ENCODE measurements at places on chromosomes 5 and 9.

DNA sequence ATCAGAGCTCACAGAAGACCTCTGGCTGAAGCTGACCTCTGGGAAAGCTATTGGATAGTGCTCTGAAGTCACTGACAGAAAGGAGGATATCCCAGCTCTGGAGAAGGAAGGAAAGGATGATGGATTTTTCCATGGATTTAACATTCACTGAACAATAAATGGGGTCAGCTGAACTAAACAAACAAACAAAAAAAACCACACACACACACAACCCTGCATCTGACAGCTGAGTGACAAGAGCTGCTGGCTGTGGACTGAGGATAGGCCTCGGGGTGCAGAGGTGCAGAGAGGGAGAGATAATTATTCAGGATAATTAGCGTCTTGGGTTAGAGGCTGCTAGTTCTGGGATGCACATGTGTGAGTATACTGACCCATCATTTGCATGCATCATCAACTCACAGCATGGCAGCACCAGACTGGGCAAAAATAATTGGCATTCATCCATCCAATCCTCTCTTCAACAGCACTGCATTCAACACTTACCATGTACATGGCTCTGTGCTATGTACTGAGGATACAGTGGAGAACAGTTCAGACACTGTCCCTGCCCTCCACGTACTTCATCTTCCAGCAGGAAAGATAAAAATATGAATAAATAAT is 131.4 kb upstream of the TRIM32 start:
- no peak for DNase-seq

- DNase-seq = no peak
Measured at GRCh38 chr5:141948812-141949211, 9.2 kb downstream of the PCDH12 start.

DNA sequence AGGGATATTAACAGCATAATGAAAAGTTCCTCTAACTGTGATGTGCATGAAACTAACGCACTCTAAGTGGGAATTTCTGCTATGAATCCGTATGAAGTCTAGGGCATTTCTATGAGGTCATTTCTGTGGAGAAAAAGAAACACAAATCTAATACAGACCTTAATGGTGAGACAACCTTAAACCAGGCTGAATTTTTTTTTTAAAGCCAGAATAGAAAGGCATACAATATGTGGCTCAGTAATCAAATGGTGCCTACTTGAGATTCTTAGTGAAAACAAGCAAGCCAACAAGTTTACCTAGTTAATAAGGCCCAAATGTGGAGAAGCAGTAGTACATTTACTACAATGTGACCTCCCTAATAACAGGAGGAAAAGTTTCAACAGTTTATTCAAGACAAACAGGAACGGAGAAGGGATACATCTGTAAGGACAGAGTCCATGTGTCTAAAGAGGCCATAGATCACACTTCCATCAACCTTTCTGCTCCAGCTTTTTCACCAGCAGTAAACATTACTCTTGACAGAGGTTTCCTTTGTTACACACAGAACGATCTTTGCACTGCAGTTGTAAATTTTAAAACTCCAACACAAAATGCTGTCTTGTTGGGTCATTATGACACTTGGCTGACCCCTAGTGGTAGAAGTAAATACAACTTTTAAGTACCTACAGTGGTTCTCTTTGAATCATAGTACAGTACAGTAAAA is 26.2 kb downstream of the CARNMT1 start:
- DNase-seq = no peak

DNA sequence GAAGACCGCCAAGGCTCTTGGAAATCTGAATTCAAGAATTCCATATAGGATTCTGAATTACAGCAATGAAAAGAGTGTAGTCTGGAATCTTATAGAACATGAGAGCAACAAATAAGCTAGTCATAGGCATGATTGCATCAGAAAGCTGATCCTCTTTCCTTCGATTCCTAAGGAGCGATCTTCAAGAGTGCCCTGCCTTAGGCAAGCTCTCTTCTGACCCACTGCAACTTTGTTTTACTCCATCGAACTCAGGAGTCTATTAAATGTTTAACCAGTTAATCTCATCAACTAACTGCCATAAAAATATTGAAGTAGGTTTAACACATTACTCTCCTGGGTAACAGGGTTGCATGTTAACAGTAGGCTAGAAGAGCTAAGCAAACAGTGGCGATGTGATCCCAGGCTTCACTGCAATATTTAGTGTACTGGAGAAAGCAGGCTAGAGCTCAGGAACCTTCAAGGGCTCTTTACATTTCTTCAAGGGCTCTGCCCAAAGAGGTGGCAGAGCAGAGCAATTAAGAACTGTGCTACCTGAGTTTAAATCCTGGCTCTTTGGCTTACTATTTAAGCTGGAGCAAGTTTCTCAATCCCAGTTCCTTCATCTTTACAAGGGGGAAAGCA is 146.3 kb downstream of the RORB start:
- no peak for DNase-seq

All from stimulated activated CD8-positive, alpha-beta memory T cell treated with anti-CD3 and anti-CD28 coated beads, Interleukin-15, amount 100 ng/mL, for 24 hours (primary cell).